ENCODE measurements at places on chromosomes 2 and 18.

- DNase-seq: no peak
Measured at GRCh38 chr2:149161481-149162225, 123.2 kb downstream of the LYPD6B start.

GRCh38 chr2:122692400-122693083 lies 937.1 kb downstream of the TSN start:
- DNase-seq: no peak

GRCh38 chr2:230849633-230850357 lies 14.9 kb upstream of the ITM2C start:
- peak; percentile 79 for DNase-seq

DNA sequence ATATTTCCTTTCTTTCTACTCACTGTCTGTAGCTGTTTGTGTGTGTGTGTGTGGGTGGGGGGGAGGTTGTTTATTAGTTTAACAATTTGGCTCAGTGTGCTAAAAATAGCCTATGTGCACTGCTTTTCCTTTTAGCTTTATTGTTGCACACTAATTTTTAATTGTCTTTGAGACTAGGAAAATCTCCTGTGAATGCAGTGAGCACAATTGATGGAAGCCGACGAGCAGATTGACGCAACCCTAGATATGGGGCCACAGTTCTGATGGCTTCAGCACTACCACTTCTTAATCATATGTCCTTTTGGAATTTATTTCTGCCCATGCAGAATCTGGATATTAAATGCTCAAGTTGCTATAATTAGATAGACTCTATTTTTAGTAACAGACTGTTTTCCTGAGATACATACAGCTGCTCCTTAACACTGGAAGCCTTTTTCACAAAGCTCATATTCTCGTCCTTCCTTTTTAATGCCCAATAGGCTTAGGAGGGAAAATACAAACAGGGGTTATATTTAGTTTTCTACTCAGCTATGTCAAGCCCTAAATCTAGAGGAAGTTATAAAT lies 109.1 kb downstream of the IRS1 start:
- no peak for DNase-seq

DNA sequence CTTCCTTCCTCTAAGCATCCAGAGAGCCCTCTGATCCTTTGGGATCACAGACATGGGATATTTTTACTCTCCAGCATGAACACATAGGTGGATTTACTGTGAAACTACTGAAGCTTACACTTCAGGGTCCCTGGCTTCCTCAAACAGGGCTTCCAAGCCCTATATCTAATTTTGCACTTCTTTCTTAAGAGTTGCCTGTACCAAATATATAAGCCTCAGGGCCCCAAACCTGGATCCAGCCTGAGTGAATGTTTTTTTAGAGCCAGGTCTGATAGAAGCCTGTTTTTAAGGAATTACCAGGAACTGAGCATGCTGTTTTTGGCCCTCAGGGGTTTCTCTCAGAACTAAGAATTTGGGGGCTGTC lies 13.2 kb upstream of the KCMF1 start:
- DNase-seq: no peak

- no peak for DNase-seq
Measured at GRCh38 chr2:186486651-186487647, 889 bp downstream of the ZC3H15 start.

- DNase-seq: no peak
Measured at GRCh38 chr18:77554061-77554460, 304.4 kb downstream of the GALR1 start.

DNA sequence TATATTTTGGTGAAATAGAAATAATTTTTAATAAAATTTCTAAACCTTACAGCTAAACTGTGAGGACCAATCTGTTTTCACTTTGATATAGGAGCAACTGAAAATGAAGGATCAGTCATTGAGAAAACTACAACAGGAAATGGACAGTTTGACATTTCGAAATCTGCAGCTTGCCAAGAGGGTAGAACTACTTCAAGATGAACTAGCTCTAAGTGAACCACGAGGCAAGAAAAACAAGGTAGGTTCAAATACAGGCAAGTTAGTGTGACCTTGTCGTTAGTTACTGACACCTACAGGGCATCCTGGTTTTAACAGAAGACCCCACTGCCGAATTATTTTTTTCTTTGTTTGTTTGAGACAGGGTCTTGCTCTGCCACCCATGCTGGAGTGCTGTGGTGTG lies 75.5 kb upstream of the STON1 start:
- DNase-seq: no peak

DNA sequence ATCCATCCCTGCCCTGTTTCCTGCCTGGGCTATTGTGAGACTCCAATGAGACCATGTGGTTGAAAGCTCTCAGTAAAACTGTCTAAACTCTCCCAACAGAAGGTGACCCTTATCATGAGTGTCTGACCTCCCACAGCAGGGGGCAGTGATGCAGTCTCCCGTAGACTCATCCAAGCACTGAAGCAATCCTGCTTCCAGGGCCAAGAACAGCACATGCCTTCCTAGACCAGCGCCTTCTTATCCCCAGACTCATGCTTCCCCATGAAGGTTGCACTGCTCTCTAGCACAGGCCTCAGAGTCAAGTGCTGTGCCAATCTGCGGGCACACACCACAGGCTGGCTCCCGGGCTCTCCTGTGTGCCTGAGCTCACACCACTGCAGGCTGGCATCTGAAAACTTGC lies 112.3 kb downstream of the TNS1 start:
- no peak for DNase-seq

- no peak for DNase-seq
Measured at GRCh38 chr18:73283032-73283431, 415.2 kb upstream of the NETO1 start.

GRCh38 chr2:238104226-238104690 lies 4.1 kb downstream of the ESPNL start:
- DNase-seq: peak; percentile 11

- DNase-seq: no peak
Measured at GRCh38 chr2:68771211-68771751, 36.7 kb downstream of the ARHGAP25 start.

GRCh38 chr2:161068670-161069069 lies 91.6 kb upstream of the TANK start:
- no peak for DNase-seq

DNA sequence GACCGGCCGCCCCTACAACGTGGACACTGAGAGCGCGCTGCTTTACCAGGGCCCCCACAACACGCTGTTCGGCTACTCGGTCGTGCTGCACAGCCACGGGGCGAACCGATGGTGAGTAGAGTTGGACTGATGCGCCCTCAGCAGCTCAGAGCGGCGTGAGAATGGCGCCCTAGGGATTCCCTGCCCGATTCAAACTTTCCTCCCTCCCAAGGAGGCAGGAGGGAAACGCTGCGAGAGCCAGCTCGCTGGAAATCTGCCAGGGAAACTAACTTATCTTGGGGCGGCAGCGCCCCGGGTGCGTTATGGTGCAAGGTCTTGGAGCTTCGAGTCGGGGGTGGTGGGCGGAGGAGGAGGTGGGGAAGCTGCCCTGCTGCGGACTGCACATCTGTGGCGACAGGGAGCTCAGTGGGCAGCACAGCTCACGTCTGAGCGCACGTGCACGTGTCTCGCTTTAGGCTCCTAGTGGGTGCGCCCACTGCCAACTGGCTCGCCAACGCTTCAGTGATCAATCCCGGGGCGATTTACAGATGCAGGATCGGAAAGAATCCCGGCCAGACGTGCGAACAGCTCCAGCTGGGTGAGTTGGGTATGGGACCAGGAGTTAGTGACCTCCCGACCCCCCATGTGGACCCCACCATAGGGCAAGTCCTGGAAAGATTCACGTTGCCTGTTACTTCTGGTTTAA lies 697 bp downstream of the ITGA4 start:
- peak; percentile 66 for DNase-seq

- DNase-seq: no peak
Measured at GRCh38 chr2:150490466-150490865, 3.0 kb upstream of the RND3 start.

Data from activated T-cell treated with anti-CD3 and anti-CD28 coated beads, Interleukin-2, amount 50 U/mL, for 1 hour (primary cell).